Nephron progenitor cell (in vitro differentiated cells): ENCODE measurements at places on chromosomes 4 and X.

DNA sequence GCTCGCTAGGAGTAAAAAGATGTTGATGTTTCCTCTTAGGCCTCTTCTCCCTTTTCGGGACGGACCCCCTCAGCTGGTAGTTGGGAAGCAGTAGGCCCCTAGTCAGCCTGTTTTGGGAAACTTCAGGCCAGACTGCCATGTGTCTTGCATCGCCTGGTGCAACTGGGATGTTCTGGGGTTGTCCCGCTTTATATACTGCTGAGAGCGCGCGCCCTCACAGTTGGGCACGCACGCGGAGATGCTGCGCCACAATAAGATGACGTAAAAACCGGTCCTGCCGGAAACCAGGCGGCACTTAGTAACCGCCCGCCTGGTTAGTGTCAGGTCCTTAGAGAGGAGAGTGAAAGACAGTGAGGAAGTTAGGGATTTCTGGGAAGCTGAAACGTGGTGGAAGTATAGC is 231.3 kb upstream of the CT83 start:
- DNase-seq: no peak

- no peak for DNase-seq
These were observed 10.4 kb downstream of the HAUS7 start for GRCh38 chrX:153459986-153460385.

DNA sequence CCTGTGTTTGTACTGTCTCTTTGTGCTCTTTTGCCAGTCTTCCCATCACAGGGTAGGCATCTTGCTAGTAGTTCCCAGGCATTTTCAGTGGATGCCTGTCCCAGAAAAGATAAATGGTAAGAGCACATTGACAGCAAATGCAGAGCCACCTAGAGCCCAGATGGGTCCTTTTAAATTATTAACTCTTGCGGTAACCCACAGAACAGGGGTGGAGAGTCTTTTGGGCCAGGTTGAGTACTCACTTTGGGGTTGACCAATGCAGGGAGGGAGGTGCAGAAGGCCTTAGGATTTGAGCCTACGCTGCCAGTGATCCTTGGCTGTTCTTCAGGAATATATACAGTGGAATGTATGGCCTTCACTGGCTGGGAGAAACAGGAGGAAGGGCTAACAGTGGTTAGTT is 173.8 kb downstream of the MSN start:
- no peak for DNase-seq

DNA sequence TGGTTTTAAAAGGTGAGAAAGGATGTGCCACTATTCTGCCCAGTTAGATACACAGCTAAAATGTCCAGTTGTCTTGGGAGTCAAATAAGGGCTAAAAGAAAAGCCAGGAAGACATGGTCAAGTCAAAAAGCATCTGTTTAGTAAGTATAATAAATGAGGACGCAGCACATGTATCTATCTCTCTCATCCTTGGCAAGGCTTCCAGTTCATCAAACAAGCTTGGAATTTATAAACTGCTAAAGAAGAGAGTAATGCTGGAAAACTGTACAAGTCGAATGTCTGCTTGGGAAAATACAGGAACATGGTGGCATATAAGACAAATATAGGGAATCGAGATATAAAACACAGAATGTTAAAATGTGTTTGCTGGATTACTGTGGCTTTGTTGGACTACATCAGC is 106.7 kb downstream of the GPC3 start:
- DNase-seq: no peak

DNA sequence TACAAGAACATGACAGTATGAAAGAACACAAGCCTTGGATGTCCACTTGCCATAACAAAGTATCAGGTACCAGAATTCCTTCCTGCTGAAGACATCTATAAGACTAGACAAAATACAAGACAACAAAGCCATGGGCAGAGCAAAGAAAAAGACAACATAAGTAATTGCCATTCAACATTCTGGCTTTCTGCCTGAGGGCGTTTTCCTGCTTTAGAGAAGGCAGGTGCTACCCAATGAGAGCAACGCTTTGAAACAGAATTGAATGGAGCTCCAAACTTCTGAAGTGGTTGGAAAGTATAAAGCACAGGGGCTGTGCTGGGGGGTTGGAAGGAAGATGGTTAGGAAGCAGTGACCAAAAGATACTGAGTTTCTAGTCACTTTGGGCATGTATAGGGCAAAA is 30.1 kb downstream of the PDE5A start:
- DNase-seq: no peak

- no peak for DNase-seq
These were observed 173.1 kb upstream of the USP9X start for GRCh38 chrX:40912166-40912565.

DNA sequence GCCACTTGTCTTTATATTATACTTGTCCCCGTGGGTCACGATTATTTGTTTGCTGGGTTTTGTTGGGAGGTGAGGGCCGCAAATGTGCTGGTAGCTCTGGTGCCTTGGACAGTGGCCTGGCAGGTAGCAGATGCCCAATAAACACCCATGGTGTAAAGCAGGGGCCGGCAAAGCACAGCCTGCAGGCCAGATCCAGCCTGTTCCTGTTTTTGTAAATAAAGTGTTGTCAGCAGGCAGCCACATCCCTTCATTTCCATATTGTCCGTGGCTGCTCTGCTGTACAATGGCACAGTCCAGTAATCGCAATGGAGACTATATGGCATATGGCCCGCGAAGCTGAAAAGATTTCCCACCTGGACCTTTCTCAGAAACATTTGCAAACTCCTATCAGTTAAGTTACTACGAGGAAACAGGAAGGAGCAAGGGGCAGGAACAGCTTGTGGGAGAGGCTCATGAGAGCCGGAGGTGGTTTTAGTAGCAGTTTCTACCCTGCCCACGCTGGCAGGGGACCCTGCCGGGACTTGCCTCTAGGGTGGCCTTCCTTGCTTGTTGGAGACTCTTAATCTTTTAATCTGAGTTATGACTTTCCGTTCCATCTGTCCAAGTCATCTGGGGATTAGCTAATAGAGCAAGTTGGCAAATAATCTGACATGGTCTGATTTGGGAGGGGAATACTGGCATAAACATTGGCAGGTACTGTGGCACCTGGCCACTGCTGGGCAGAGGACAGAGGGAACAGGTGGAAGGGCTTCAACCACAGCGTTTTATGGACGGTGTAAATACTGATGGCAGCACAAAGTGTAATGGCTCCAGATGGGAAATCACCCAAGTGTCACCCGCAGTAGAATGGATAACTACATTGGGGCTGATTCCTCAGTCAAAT is 19.6 kb downstream of the CLCN4 start:
- DNase-seq: no peak

GRCh38 chr4:14675279-14675985 is 326.8 kb upstream of the CPEB2 start:
- DNase-seq: no peak

GRCh38 chrX:131067846-131068745 is 9.9 kb downstream of the ARHGAP36 start:
- peak; percentile 60 for DNase-seq

- DNase-seq: no peak
These were observed 43.9 kb upstream of the HMX1 start for GRCh38 chr4:8915201-8916200.
